HepG2 (cell line): ENCODE measurements at places on chromosomes 7 and 10. TPM values are rescaled to one million over a fixed set of nuclear protein-coding genes. Genes with fewer than 3 reads are reported as not detected.
A peak's percentile ranks its signal among the peaks of the same experiment; 100 is the strongest.

Gene BAMBI
- 13.2 and 23.6 TPM in 2 replicates for total RNA-seq

- H3K4me1 ChIP-seq = peaks cover 58% of the 10 kb centered on the region
- peak overlapping the region; percentile 98 for H3K4me3 ChIP-seq
- H3K36me3 ChIP-seq = peaks cover 7% of the 10 kb centered on the region; the same call in 2 of the 3 replicates
- H3K27me3 ChIP-seq = no peaks in the 10 kb centered on the region
Measured at GRCh38 chr10:68333058-68333395, 299 bp upstream of the PBLD start.

GRCh38 chr10:25308278-25308677 is 133.5 kb downstream of the GPR158 start:
- no peak overlapping the region for H3K27ac ChIP-seq
- DNase-seq = no peak
- H3K4me1 ChIP-seq = no peaks in the 10 kb centered on the region
- H3K27me3 ChIP-seq = no peaks in the 10 kb centered on the region
- H3K36me3 ChIP-seq = no peaks in the 10 kb centered on the region

Gene TBXAS1
- 4.0 and 6.1 TPM in 2 replicates for total RNA-seq

Gene MSANTD7
- total RNA-seq = 16.7 and 22.8 TPM in 2 replicates

Gene MRLN
- not detected in 2 replicates for total RNA-seq

DNA sequence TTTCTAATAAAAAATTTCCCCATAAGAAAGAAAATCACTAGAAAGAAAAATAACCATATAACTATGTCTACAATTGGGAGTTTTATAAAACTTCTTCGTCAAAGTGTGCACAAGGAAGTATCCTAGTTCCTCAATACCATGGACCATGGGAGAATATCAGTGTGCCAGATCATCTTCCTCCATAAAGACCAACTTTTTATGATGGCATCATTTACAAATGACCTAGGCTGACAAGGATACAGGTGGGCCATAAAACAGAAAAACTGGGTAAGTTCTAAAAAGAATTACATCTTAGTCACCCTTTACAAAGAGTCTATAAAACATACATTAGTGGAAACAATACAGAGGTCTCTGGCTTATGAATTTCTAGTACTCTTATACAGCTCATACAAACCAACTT is 303.2 kb downstream of the DOCK4 start:
- no peaks in the 10 kb centered on the region for H3K4me1 ChIP-seq
- no peak for DNase-seq
- H3K27me3 ChIP-seq = no peaks in the 10 kb centered on the region
- H3K36me3 ChIP-seq = peaks cover 21% of the 10 kb centered on the region; the same call in 2 of the 3 replicates
- no peak overlapping the region for H3K4me3 ChIP-seq
